Activated gamma-delta T cell treated with anti-CD3 and anti-CD28 coated beads, Interleukin-2, amount 50 U/mL, for 16 hours (primary cell): ENCODE measurements at places on chromosomes 16 and 17.

- no peak for DNase-seq
These were observed 6.6 kb upstream of the MED11 start for GRCh38 chr17:4724650-4725049.

- no peak for DNase-seq
These were observed 77.4 kb upstream of the TOB1 start for GRCh38 chr17:50943575-50943933.

DNA sequence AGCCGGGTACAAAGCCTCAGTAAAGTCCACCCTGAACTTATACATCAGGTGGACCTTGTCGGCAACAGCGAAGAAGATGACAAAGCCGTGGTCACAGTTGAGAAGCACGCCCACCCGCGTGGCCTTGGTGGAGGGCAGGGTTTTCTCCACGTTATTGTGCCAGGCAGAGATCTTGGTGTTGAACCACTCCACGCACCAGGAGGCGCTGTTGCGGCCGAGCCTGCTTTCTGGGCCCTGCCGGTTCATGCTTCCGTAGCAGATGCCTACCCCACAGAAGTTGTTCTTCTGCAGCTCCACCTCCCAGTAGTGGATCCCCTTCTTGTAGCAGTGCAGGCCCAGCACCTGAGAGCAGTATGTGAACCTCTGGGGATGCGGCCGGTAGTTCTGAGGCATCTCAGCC lies 22.1 kb downstream of the TRIM25 start:
- DNase-seq: peak; percentile 31

GRCh38 chr16:4704913-4705312 lies 11.6 kb downstream of the NUDT16L1 start:
- DNase-seq: no peak

GRCh38 chr16:85969159-85969558 lies 70.2 kb downstream of the IRF8 start:
- no peak for DNase-seq
